ENCODE measurements at places on chromosomes 5 and 9. TPM values are rescaled to one million over a fixed set of nuclear protein-coding genes. Genes with fewer than 3 reads are reported as not detected.

The CD274 gene
- total RNA-seq: 2.5 TPM

DNA sequence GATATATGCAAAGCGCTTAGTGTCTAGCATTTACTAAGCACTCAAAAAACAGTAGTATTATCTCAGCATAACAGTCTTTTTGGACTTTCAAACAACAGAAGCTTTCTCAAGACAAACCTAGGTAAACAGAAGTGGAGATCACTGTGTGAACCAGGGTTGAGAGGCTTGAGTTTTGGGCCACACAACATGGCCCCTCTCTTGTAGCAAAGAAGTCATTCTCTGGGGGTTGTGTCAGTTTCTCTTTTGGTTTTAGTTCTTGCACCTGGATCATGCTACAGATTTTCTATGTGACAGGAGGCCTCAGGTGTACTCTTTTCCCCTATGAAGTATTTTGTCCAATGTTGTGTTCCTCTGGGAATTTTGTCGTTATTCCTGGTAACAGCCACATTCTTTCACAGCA, 30.0 kb downstream of the INSYN2B start:
- no peak for DNase-seq

- no peak for DNase-seq
These were observed 14.7 kb downstream of the FGF18 start for GRCh38 chr5:171433982-171434676.

DNA sequence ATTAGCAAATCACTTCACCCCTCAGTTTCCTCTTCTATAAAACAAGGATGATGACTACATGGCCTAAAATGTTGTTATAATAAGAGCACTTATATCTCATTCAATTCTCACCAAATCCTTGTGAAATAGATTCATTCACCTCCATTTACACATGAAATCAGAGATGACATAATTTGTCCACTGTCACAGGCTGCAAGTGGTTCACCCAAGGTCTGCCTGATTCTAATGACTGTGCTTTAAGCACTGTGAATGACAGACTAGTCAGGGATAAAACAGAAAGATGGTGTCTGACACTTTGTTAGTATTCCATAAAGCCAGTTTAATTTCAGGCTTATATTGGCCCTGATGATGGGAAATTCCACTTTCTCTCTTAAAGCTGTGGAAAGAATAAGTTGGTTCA, 209.5 kb downstream of the MAPKAP1 start:
- no peak for DNase-seq

GRCh38 chr5:96259151-96259772, 173.8 kb downstream of the PCSK1 start:
- no peak for DNase-seq

DNA sequence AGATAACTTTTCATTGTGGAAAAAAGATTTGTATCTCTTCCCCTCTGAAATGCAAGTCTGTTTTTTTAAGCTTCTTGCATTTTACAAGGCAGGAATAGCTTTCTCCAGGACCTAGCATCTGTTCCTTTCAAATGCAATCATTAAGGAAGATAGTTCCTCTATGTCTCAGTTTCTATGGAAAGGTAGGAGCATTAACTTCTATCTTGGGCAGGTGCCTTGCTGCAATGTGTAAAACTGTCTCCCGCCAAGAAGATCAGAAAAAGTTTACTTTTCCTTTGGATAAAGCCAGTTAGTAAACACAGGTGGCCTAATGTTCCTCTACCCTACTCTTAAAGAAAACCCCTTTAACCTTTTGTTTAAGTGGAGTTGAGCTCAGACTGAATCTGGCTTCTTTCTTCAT, 560.6 kb upstream of the CYLC2 start:
- no peak for DNase-seq

DNA sequence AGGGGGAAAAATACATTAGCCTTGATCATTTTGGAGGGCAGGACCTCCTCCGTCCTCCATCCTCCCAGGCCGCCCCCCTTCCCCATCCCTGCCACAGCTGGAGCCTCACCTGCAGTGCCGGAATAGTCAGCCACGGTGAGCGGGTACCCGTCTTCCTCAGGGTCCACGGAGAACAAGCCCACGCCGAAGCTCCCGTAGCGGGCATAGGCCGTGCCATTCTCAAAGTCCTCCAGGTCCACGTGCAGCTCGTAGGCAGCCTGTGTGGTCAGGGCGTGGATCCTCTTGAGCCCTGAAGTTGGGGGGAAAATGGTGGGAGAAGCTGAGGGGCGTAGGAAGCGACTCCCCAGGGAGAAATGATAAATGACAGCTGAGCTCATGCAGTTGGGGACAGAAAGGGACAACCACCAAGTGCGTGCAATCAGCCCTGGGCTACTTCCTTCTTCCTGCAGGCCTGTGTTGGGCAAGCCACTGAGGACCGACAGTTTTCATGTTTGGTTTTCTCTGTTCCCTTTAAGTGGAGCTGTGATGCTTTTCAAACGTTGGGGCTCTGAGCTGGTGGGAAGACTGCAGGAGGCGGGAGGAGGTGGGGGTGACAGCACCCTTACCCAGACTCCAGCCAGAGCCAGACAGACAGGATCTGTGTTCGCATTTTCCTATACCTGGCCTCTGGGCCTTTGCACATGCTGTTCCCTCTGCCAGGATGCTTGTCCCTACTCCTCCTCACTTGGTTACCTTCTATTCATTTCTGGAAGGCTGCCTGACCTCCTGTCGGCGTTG, 8.7 kb upstream of the QRFP start:
- no peak for DNase-seq

The PALM2AKAP2 gene
- 0.34 TPM for total RNA-seq

DNA sequence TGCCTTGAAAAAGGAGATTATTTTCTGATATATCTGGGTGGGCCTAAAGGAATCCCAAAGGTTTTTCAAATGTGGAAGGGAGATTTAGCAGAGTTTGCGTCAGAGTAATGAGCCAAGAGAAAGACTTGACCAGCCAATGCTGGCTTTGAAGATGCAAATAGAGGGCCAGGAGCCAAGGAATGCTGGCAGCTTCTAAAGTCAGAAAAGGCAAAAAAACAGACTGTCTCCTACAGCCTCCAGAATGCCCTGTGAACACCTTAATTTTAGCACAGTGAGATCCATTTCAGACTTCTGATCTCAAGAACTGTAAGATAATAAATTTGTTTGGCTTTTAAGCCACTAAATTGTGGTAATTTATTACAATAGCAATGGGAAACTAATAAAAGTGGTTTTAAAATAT, 122.6 kb upstream of the FREM1 start:
- no peak for DNase-seq

DNA sequence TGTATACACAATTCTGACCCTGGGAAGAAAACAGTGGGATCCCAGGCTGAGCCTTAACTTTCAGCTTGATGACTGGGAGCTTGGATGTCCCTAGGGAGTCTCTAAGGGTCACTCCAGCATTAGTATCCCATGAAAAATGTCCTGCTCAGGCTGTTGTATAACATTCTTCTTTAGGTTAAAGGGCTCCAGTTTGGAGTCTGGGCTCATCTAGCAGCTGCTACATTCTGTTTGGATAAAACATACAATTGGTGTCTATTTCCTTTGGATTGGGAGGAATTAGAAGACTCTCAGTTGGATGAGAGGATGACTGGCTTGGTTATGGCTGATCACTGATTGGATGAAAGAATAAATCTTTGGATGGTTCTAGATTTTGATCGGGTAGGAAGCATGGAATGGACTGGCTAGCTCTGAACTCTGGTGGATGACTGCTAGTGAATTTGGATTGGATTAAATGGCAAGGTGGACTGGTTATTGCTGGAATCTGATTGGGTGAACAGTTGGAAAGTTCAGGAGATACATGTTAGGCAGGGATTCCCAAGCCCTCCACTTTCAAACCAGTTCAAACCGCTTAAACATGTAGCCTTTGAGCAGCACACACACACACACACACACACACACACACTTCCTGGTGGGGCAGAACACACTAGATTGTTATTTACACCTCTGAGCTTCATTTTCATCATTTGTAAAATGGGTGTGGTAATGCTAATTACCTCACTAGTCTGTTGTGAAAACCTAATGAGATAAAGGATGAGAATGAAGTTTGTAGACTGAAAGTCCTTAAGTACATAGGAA, 7.1 kb upstream of the MYOZ3 start:
- DNase-seq: no peak

The BTNL9 gene
- total RNA-seq: 11.7 TPM

DNA sequence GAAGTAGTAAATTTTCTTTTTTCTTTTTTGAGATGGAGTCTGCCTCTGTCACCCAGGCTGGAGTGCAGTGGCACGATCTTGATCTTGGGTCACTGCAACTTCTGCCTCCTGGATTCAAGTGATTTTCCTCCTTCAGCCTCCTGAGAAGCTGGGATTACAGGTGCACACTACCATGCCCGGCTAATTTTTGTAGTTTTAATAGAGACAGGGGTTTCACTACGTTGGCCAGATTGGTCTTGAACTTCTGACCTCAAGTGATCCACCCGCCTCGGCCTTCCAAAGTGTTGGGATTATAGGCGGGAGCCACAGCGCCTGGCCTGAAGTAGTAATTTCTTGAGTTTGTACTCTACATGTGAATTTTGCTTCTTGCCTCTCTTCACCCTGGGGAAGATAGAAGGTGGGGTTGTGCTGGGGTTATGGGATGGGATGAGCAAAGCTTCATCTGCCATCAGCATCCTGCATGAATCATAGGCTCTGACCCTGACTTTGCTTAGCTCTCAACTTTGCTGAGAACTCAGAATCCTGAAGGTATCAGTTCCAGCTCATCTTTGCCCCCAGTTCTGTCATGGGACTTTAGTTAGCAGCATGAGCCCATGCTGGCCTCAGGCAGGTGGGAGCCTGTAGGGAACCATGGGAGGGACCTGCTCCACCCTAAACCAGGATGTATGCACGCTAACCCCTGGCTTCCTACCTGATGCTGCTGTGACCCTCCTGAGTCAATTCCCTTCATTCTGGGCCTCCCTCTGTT, 9.3 kb upstream of the CCL21 start:
- DNase-seq: no peak

The KCNT1 gene
- total RNA-seq: 0.17 TPM

The SH3GL2 gene
- total RNA-seq: not detected

- DNase-seq: no peak
These were observed 33.2 kb downstream of the SLC31A2 start for GRCh38 chr9:113183956-113184488.

- DNase-seq: no peak
These were observed 1719.1 kb downstream of the MAT2B start for GRCh38 chr5:165224366-165225045.

DNA sequence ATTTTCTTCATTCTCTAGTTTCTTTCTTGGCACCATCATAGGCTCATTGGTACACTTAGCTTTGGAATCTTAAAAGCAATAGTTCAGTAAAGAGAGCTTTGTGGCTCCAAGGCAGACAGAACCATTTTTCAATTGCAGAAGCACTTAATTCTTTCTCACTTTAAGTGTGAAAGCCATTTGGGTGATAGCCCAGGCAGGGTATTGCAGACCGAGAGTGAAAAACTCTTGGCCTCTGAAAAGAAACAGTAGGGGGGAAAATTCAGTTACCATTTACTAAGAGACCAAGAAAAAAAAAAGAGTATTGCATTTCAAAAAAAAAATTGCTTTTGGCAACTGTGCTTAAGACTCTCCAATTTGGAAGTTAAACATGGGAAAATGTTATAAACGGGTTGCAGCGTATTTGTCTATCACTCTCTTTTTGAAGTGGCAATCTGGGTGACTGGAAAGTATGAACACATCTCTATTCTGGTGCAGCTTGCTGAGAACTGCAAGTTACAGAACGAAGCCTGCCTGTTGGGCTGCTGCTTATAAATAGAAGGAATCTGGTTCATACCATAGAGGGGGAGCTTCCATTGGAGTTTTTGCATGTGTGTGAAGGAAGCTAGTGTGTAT, 170.5 kb downstream of the TLE4 start:
- DNase-seq: no peak

- DNase-seq: no peak
These were observed 494.4 kb upstream of the PTPRD start for GRCh38 chr9:11107196-11107595.

DNA sequence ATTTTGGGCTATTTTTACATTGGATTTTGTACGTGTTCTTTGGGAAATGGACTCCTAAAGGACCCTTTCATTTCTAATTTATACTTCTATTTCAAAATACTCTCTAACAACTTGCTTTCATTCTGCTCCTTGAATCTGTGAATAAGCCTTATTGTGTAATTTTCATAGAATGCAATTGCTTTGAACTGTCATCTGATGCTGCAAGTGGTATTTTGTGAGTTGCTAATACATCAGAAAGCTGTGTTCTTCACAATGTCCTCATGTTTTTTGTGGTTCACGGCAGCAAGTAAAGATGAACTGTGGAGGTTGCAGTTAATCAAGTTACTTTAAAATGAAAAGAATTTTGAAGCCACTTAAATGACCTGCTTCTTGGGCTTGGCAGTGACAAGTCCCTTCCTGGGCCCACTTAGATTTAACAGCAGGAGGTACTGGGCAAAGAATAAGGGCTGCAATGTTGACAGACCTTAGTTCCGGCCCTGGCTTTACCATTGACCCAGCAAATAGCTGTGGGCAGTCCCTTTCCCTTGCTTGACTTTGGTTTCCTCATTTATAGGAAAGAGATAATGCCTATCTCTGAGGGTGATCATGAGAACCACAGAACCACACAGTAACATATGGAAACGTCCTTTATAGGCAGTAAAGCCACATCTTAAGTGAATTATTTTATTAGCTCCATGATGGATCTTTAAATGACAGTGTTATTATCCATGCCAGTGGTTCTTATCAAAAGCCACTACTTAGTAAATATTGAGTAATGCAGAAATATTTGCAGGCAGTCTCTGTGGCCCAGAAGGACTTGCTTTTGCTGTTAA, 54.8 kb downstream of the IQGAP2 start:
- no peak for DNase-seq

The SLCO4C1 gene
- total RNA-seq: 0.12 TPM

The ALDH1A1 gene
- 0.44 TPM for total RNA-seq

- DNase-seq: no peak
These were observed 43.1 kb downstream of the SAXO1 start for GRCh38 chr9:18989865-18990264.

DNA sequence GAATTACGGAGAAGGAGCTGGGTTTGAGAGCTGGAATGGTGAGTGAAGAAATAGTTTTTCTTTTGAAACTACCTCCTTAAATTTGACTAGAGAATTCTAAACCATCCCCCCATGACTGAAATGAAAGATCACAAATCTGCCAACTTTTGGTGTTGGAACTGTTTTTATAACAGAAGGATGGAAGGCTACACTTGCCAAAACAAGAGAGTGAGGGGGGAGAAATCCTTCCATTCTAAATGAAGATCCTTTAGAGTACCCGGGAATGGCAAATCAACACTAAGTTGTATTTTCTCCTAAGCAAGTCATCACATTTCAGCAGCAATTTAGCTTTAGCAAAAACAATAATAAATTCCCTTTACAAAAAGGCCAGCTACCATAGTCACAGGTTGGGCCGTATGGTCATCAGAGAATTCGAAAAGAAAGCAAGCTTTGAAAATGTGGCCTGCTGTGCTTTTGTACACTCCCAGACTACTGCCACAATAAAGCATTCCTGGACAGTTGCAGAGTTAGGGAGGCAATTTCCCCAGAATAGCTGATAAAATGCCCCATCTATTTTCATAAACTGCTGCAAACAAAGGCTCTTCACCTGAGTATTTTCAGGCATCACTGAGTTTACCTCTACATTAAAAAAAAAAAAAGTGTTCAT, 25.0 kb upstream of the FREM1 start:
- DNase-seq: no peak

DNA sequence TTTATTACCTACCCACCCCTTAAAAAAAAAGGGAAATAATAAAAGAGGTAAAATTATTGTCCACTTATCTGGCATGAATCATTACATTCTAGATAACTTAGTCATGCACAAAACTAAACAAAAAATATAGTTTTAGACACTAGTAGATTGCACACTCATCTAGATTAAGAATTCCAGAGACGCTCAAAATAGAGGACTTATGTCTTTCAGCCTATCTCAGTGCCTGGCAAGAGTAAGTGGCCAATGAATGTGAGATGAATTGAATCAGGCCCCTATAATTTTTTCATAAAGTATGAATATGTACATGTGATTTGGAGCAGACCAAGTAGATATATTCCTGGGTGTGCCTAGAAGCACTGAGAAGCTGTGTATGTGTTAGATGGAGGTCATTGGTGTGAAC, 2.0 kb upstream of the RXFP3 start:
- DNase-seq: no peak

The ANKRD31 gene
- total RNA-seq: 0.30 TPM

Measured in HCT116 (cell line).